ENCODE measurements at places on chromosomes 16 and 17.

GRCh38 chr16:24670623-24671454 lies 58.6 kb upstream of the TNRC6A start:
- peak; percentile 33 for DNase-seq

DNA sequence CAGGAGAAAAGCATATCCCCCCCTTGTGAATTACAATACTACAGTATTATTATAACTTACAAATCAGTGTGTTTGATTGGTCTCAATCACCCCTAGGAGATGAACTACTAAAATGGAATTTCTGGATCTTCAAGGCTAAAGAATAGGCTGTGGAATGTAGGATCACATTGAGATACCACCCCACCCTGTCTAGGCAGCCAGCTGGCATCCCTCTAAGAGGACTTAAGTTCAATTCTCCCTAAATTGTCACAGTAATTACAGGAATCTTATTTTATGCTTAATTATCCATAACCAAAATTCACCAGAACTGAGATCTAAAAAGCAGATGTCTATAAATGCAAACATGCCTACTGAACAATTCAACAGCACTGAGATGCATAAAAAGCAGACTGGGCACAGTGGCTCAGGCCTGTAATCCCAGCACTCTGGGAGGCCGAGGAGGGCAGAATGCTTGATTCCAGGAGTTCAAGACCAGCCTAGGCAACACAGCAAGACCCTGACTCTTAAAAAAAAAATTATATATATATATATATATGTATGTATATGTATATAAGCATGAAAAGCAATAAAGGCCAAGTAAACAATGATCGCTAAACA lies 12.0 kb downstream of the AP1G1 start:
- no peak for DNase-seq

DNA sequence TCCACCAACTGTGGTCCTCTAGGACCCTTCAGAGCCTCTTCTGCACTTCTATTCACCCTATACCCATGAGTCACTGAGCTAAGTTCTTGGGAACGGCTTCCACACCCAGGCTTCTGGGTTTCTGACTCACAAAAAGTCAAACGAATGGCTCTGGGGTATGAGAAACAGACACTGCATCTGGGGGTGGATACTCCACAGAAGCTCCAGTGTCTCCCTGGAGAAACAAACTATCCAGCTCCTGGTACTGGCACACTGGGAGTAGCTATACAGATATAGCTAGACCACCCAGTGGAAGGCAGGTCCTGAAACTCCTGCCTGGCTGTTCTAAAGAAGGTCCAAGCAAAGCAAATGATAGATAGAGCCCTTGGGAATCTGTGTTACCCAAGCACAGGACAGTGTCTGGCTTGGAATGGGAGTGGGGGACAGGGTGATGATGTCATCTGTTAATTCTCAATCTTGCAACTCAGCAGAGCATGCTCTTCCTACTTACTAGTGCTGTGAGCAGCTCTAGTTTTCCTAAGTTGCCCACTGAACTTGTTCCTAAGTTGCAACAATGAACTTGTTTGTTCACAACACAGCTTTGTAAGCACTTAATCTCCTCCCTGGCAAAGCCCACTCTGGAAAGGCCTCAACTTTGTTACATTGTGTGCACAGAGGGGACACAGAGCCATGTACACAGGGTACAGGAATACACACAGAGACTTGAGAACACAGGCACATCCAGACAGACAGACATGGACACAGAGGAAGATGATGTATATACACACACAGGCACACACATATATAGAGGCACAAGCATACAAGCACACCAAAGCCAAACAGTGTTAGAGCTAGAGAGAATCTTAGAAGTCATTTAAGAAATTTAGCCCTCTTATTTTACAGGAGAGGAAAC lies 6.7 kb downstream of the MMP28 start:
- DNase-seq: no peak

- DNase-seq: peak; percentile 73
Observed at GRCh38 chr17:44354582-44355561, 8.8 kb downstream of the FAM171A2 start.

DNA sequence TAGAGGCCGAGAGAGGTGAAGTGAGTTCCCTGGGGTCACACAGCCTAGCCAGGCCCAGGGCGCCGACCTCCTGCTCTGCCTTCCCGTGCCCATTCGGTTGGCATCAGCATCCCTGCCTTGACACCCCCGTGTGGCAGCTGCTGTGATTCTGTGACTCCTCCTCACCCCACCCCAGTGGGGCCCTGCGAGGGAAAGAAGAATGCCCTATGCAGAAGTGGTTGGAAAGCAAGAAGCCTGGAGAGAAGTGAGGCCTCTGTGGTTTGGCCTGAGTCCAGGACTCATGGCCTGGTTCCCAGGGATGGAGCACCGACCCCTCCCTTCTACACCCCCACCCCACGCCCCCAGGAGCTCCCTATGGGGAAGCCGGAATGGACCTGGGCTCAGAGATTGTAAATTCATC lies 296.2 kb downstream of the SEC14L1 start:
- DNase-seq: no peak
